A549 treated with AZD2906 at 1 μM for 4 hours (cell line): ENCODE measurements at places on chromosomes 16 and 17. TPM values are rescaled to one million over a fixed set of nuclear protein-coding genes. Genes with fewer than 3 reads are reported as not detected.

CSH1 gene
- total RNA-seq: not detected in 5 replicates

OTOA gene
- 0.06 to 0.10 TPM (median 0.06 TPM) in 4 of 5 replicates, not detected in the other for total RNA-seq

HOXB9 gene
- total RNA-seq: 6.4 to 7.2 TPM (median 6.9 TPM) in 5 replicates

KAT2A gene
- 33.4 to 48.5 TPM (median 43.3 TPM) in 5 replicates for total RNA-seq

LPCAT2 gene
- 4.6 to 5.6 TPM (median 4.7 TPM) in 5 replicates for total RNA-seq

TBC1D3D gene
- total RNA-seq: 0.06 to 0.13 TPM (median 0.08 TPM) in 4 of 5 replicates, not detected in the other

YBX2 gene
- 0.37 to 0.68 TPM (median 0.53 TPM) in 5 replicates for total RNA-seq

ITGAD gene
- total RNA-seq: 0.03 TPM in 1 of 5 replicates, not detected in the others

STX4 gene
- total RNA-seq: 49.2 to 67.7 TPM (median 62.8 TPM) in 5 replicates

NPIPA7 gene
- 8.0 to 13.4 TPM (median 11.4 TPM) in 5 replicates for total RNA-seq

MPRIP gene
- 229 to 363 TPM (median 316 TPM) in 5 replicates for total RNA-seq

CCL4L2 gene
- not detected in 5 replicates for total RNA-seq

SEPTIN12 gene
- 0.24 TPM in 1 of 5 replicates, not detected in the others for total RNA-seq
